ENCODE measurements at places on chromosomes 7 and 10.

GRCh38 chr7:44962483-44963251 is 16.1 kb downstream of the MYO1G start:
- no peak for DNase-seq

DNA sequence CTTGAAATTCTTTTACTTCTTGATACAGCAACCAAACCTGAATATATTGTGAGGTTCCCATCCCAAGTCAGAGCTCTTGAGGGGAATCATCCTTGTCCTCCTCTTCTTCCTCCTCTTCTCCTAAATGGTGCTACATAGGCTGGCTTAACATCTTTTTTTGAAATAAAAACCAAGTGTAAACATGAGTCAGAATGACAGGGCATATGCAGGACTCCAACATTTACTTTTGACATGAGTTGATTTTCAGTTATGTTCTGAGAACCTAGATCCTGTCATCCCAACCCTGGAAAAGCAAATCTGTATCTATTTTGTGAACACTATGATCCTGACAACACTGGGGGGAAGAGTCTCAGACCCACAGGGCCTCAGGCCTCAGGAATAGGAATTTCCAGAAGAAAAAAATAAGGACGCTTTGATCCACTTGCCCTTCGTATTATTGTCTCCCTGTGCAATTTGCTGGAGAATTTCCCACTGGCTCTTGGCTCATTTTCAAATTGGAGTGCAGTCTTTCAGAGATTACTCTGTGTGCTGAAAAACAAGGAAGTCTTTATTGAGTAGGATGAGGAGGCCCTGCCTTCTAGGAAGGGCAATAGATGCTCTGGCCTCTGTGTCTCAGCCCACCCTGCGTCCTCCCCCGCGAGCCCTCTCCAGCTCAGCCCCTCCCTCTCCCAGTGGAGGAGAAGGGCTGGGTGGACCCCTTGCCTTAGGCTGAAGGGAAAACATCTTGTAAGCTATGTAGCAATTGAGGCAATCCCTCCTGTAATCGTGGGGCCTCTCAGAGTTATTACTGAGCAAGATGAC is 121.6 kb downstream of the CREB5 start:
- no peak for DNase-seq

DNA sequence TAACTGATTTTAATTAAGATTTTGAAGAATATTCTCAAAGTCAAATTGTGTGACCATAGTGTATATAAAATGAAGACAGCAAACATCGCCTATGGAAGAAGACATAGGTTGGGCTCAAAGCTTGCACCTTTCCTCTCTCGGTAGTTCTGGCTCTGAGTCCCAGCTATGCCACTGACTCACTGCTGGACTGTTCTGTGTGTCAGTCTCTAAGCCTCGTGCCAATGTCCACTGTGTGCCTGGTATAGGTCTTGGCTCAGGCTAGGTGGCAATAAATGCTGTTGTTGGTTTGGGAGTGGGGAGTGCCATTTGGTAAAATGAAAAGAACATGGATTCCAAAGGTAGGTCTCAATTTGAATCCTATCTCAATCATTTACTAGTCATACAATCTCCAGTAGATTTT is 137.5 kb upstream of the RHEB start:
- no peak for DNase-seq

- no peak for DNase-seq
Measured at GRCh38 chr7:27944643-27945042, 204.7 kb downstream of the TAX1BP1 start.

DNA sequence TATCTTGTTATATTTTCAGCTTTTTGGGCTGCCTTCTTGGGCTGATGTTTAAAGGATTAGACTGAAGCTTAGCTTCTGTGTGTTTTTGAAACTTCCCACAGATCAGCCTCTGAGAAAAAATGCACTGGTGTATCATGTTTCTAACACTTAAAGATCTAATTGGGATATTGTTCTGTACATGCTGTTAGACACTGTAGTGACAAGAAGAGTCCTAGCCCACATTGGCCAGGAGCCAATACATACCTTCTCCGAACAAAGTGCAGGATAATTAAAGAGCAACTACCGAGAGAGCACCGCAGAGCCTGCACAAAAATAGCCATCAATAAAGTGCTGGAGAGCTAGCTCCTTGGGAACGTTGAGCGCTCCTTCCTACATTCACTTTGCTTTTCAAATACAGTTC is 289.4 kb upstream of the SP8 start:
- no peak for DNase-seq

Measured in brain pericyte (primary cell).